ENCODE measurements at places on chromosomes 13 and 19.

DNA sequence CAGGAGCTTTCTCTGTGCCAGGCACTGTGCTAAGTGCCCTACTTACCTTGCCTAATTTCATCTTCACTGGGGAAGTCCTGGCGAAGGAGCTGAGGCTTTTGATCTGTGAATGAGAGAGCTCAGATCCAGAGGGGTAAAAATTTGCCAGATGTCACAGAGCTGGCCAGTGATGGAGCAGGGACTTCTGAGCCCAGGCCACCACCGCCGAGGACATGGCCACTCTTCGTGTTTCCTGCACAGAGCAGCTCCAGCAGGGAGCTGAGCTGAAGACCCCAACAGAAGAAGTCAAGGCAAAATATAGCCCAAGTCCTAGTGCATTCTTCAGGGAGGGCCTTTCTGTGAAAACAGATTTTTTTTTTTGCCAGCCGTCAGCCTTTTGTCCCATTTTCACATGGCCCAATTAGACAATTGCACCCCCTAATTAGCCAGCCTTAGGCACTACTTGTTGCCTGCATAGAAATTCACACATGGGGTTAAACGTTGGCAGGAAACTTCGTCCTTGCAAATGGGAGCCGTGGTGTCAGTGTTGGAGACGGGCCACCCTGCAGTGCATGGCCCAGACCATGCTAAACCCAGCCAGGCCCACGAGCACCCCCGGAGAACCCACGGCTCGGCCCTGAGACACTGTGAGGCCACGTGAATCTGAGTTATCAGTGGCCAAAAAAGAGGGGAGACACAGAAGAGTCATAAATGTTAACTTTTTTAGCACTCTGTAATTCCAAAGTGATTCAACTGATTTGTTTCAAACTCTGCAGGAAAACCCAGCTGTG lies 7.8 kb downstream of the ZNF536 start:
- DNase-seq = no peak

GRCh38 chr19:31527443-31527842 lies 178.2 kb upstream of the TSHZ3 start:
- no peak for DNase-seq

DNA sequence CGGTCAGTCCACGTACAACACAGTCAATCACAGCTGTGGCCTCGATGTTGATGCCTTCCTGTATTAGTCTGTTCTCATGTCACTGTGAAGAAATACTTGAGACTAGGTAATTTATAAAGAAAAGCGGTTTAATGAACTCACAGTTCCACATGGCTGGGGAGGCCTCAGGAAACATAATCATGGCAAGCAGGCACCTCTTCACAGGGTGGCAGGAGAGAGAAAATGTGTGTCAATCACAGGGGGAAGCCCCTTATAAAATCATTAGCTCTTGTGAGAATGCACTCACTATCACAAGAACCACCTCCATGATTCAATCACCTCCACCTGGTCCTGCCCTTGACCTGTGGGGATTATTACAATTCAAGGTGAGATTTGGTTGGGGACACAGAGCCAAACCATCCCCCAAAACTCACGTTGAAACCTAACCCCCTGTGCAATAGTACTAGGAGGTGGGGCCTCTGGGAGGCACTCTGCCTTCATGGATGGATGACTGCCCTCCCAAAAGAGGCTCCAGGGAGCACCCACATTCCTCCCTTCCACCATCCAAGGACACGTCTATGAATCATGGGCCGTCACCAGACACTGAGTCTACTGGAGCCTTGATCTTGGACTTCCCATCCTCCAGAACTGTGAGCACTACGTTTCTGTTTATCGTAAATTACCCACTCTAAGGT lies 2.3 kb upstream of the PROZ start:
- DNase-seq = no peak

GRCh38 chr13:107079423-107080049 lies 511.6 kb upstream of the ARGLU1 start:
- DNase-seq = peak; percentile 19

GRCh38 chr13:80341756-80342370 lies 937 bp upstream of the SPRY2 start:
- no peak for DNase-seq

GRCh38 chr13:39501702-39502324 lies 101.2 kb downstream of the LHFPL6 start:
- DNase-seq = no peak

DNA sequence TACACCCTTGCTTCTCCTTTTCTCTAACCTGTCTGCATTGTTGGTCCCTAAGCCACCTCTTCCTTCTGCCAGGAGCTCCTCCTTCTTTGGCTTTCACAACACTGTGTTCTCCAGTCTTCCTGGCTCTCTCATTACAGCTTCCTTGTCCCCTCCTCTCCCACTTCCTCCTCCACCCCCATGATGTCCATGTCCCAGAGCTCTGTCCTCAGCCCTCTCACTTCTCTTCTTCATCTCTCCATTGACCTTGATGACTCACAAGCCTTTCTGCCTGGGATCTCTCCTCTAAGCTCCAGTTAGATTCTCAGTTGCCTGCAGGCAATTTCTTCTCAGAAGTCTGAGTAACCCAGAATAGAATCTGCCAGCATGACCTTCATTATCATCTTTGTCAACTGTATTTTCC lies 100.3 kb upstream of the WASF3 start:
- DNase-seq = no peak

DNA sequence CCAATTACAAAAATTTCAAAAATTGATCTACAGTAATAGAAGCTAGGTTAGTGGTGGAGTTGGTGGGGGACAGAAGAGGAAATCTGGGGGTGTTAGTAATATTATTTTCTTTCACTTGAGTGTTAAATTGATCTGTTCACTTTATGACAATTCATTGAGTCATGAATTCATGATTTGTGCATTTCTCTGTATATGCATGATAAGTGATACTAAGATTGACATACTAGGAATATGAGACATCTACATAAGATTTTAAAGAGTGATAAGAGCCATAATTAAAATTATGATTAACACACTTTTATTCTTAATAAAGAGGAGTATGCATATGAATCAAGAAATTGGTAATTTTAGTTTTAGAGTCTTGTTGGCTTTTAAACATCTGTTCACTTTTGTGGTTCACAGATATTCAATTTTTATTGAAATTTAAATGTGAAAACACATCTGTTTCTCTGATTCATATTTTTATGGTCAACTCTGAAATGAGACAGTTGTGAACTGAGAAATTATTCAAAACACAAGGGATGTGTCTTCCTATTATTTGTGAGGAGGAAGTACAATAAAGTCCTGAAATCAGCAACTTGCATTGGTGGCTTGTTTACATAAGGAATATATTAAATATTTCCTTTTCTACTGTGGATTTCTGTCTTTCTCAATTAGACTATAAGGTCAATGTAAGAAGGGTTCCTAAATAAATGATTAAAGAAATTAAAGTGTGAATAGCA lies 196.5 kb downstream of the ITGBL1 start:
- DNase-seq = no peak

GRCh38 chr19:19327672-19328071 lies 7.0 kb downstream of the MAU2 start:
- DNase-seq = no peak

GRCh38 chr19:4868286-4868834 lies 893 bp upstream of the PLIN3 start:
- no peak for DNase-seq

- no peak for DNase-seq
These were observed 53.4 kb upstream of the RGCC start for GRCh38 chr13:41403983-41404382.

DNA sequence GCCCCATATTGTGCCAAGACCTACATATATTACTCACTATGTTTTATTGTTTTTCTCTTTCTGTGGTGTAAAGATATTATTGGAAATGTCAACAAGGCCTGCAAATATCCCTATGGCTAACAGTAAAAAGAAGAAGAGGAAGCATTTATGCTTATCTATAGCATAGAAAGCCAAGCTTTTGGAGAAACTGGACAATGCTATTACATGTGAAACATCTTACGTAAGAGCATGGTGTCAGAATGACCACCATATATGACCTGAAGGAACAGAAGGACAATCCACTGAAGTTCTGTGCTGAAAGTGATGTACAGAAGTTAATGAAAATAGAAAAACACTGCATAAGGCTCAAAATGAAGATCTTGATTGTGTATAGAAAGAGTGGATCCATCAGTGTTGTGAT lies 145.2 kb downstream of the KCTD12 start:
- DNase-seq = no peak

DNA sequence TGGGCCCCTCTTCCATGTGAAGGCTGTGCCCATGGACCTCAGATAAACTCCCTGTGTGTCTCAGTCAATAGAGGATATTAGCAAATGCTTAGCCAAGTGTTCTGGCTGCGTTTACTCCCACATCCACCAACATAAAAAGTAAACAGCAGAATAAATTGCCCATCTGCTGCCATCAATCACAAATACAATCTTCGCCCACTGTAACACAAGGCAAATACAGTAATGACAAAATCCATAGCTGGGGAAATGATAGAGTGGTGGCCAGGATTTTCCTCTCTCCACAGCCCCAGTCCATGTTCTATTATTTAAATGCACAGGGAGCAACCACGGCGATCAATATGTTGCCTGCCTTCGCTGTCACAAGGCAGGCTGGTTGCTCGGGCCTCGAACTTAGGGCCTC lies 376.5 kb downstream of the UQCRFS1 start:
- DNase-seq = no peak

- DNase-seq = no peak
These were observed at the start of gene COX6B2 for GRCh38 chr19:55354698-55355212. Gene COX6B2 (minus strand): TSS chr19:55354719. CDS start chr19:55354521, 198 bp downstream.

GRCh38 chr19:41462497-41462896 lies 19.5 kb downstream of the ERICH4 start:
- no peak for DNase-seq

DNA sequence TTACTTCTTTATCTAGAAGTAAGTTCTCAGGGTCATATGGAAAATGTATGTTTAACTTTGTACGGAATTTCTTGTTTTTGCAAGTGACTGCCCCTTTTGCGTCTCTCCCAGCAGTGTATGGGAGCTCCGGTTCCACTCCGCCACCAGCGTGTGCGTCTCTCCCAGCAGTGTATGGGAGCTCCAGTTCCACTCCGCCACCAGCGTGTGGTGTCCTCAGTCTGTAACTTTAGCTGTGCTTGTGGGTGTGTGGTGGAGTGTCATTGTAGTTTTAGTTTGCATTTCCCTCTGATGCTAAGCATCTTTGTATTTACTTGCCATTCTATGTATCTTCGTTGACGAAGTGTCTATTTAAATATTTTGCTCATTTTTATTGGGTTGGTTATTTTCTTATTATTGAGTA lies 2.4 kb downstream of the CUL4A start:
- DNase-seq = no peak

GRCh38 chr19:45442778-45443461 lies 19.2 kb upstream of the ERCC1 start:
- no peak for DNase-seq

DNA sequence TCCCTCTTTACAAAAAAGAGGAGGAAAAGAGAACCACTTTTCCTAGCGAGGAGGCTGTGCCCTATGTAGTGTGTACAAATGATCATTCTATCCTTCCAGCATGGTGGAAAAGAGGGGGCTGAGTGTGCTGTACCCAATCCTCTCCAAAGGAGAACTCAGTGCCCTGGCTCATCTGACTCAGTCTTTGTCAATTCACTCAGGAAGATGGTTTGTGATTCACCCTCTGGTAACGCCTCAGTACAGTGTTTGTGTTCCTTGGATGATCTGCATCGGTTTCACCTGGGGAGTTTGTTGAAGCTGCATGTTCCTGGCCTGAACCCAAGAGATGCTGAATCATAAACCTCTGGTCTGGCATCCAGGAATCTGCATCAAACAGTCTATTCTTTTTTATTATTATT lies 18.3 kb upstream of the ENOX1 start:
- DNase-seq = no peak

DNA sequence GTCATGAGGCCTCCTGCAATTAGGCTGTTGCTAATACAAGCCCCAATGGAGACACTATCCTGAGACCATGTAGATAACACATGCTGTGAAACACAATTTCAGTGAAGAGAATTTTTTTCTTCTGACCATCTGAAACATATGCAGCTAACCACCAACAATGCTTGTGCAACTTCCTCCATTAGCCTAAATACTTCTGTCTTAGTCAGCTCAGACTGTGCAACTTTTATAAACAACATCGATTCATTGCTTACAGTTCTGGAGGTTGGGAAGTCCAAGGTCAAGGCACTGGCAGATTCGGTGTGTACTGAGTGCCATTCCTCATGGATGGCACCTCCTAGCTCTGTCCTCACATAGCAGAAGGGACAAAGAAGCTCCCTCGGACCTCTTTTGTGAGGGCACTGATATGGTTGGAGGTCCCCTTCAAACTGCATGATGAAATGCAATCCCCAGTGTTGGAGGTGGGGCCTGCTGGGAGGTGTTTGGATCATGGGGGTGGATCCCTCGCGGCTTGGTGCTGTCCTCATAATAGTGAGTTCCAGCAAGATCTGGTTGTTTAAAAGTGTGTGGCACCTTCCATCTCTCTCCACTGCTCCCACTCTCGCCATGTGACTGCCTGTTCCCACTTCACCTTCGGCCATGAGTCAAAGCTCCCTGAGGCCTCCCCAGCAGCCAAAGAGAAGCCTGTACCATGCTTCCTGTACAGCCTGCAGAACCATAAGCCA lies 27.7 kb downstream of the STK24 start:
- no peak for DNase-seq

GRCh38 chr13:85261757-85262346 lies 537.4 kb downstream of the SLITRK6 start:
- no peak for DNase-seq

GRCh38 chr13:50593207-50593606 lies 250.3 kb downstream of the DLEU7 start:
- no peak for DNase-seq

GRCh38 chr19:18173572-18174288 lies at the start of gene IFI30:
Gene IFI30 (plus strand): TSS chr19:18173813. CDS start chr19:18173842, 29 bp downstream.
- DNase-seq = peak; percentile 81

DNA sequence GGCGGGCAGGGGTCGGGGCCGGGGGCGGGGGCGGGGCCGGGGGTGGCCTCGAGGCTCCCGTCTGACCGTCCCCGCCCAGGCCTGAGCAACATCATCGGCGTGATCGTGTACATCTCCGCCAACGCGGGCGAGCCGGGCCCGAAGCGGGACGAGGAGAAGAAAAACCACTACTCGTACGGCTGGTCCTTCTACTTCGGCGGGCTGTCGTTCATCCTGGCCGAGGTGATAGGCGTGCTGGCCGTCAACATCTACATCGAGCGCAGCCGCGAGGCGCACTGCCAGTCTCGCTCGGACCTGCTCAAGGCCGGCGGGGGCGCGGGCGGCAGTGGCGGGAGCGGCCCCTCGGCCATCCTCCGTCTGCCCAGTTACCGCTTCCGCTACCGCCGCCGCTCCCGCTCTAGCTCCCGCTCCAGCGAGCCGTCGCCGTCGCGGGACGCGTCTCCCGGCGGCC lies 9.4 kb upstream of the CACNG6 start:
- DNase-seq = no peak

GRCh38 chr13:24834902-24835510 lies 71.0 kb downstream of the RNF17 start:
- no peak for DNase-seq

GRCh38 chr13:28355822-28356371 lies 139.0 kb downstream of the FLT1 start:
- no peak for DNase-seq

GRCh38 chr13:63838366-63839110 lies 2422.9 kb upstream of the PCDH20 start:
- no peak for DNase-seq

- no peak for DNase-seq
These were observed 872.0 kb upstream of the GPC6 start for GRCh38 chr13:92354583-92354982.

- DNase-seq = no peak
These were observed 3.0 kb upstream of the PLIN4 start for GRCh38 chr19:4521170-4521887.

- DNase-seq = no peak
These were observed 1.2 kb downstream of the RNF113B start for GRCh38 chr13:98175823-98176222.

- no peak for DNase-seq
These were observed 17.7 kb upstream of the FBXO17 start for GRCh38 chr19:38993271-38993670.
